Activated CD4-positive, alpha-beta T cell treated with anti-CD3 and anti-CD28 coated beads for 36 hours (primary cell): ENCODE measurements at places on chromosomes 16 and 17.

GRCh38 chr17:47615766-47616424, 33.8 kb upstream of the KPNB1 start:
- no peak for DNase-seq

DNA sequence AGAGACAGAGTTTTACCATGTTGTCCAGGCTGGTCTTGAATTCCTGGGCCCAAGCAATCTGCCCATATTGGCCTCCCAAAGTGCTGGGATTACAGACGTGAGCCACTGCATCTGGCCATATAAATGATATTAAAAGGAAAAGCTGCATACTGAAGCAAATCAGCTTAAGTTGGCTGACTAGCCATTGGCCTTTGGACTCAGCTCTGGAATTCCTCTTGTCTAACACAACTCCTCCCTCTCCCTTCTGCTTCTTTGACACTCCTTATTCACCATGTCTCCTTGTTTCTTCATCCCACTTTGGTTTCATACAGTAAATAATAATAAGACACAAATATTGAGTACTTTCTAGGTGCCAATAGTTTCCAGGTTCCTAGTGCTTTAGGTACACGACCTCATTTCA, 7.5 kb downstream of the KRT12 start:
- DNase-seq, result no peak

- DNase-seq, result peak; percentile 83
Measured at GRCh38 chr17:40443196-40443987, at the start of gene IGFBP4. Gene IGFBP4, plus strand, starts transcription at chr17:40443450. Its CDS starts 286 bp downstream, at chr17:40443736.

GRCh38 chr17:65485388-65486299, 75.8 kb downstream of the AXIN2 start:
- DNase-seq, result no peak

DNA sequence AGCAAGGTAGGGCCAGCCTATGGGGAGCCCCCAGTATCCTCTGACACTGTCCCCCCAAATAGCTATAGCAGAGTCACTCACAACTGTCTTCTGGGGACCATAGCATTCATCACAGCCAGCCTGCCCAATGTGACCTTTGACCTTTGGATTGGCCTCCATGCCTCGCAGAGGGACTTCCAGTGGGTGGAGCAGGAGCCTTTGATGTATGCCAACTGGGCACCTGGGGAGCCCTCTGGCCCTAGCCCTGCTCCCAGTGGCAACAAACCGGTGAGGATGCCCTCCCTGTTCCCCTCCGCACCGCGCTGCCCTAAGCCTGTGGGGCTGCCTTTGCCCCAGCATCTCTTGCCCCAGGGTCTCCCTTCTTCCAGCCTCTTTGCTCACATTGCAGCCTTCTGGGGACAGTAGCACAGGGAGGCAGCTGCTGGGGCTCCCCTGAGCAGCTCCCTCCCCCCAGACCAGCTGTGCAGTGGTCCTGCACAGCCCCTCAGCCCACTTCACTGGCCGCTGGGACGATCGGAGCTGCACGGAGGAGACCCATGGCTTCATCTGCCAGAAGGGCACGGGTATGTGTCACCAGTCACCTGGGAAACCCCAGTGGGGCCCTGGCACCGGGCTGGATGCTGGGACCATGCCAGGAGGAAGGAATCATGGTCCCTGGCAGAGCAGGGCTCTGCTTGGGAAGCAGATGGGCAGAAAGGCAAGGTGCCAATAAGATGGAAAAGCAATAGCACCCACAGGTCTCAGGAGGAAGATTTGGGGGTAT, 61.1 kb downstream of the MRC2 start:
- DNase-seq, result no peak

DNA sequence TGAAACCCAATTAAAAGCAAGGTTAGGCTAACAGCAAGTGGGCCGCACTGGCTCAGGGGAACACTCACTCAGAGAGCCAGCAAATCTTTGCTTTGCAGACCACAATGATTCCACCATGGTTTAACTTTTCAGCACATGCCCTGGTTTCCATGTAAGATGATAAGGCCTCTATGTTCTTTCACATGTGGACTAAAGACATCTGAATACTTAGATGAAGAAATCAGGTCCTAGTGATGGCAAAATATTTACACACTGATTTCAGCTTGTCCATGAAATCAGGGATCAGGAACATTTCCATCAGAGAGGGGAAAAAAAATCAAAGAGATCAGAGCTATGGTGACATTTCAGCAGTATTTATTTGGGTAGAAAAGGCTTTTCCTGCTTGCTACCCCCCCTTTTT, 258.2 kb upstream of the IRX5 start:
- DNase-seq, result no peak

- no peak for DNase-seq
Measured at GRCh38 chr16:56505181-56505580, 14.6 kb downstream of the BBS2 start.

GRCh38 chr17:7445619-7445968, 733 bp downstream of the CHRNB1 start:
- peak; percentile 51 for DNase-seq

GRCh38 chr16:72357910-72358309, 186.0 kb upstream of the PMFBP1 start:
- DNase-seq, result no peak

GRCh38 chr16:29645694-29646187, 17.3 kb upstream of the SPN start:
- DNase-seq, result no peak

GRCh38 chr16:21283521-21284289, 5.6 kb upstream of the CRYM start:
- DNase-seq, result peak; percentile 24

DNA sequence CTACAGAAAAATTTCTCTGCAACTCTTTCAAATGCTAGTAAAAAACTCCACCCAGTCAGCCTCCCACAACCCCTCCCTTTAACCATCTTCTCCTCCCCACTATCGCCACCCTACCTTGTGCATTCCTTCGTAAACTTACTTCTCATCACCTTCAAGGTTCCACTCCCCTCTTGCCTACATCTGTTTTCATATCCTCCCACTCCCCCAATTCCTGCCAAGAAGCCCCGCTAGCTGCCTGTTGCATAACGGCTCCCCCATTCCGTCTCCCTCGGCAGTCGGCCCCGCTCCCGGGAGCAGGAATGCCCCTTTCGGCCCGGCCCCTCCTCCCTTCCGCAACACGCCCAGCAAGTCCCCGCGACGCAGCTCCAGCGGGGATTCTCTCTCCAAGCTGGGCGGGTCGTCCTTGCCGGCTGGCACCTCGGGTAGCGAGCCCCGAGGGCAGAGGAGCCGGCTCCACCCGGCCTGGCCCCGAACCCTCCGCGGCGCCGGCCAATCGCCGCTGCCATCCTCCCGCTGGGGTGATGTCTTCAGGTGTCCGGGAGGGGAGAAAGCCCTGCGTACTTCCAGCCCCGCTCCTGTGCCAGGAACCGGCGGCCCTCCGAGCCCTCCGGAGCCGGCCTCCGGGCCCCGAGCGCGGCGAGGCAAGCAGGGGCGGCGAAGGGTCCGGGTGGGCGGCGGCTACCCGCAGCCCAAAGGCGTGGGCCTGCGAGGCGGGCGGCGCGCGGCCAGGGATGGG, 1.5 kb downstream of the PHLPP2 start:
- peak; percentile 73 for DNase-seq

- DNase-seq, result no peak
Measured at GRCh38 chr17:12680407-12680897, 14.8 kb downstream of the MYOCD start.

DNA sequence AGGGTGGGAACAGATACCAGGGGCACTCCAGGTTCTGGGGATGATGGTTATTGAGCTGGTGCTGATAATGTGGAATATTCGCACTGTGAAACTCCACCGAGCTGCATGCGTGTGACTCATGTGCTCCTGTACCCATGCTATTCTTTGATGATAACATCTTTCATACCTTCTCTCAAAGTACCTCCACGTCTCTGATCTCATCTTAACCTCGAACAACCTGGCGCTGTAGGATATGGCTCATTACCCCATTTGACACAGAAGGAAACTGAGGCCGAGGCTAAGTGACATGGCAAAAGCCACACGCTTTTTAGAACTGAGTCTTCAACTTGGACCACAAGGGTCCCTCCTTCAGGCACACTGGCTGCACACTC, 30.2 kb upstream of the MRPS23 start:
- DNase-seq, result peak; percentile 51

DNA sequence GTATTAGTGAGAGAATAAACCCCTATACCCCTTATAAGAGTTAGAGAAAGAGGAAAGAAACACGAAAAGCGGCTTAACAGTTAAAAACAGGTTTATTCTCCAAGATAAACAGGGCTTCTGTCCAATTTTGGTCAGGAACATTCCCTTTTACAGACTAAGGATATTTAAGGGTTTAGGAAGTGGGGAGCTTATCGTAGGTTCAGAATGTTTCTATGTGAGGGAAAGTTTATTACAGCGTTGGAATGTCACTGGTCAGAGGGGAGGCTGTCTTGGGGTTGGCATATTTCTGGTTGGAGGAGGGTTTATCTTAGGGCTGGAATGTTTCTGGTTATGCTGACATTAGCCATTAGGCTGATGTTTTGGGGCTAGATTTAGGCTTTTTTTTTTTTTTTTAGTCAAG, 34.1 kb upstream of the WWOX start:
- DNase-seq, result no peak

DNA sequence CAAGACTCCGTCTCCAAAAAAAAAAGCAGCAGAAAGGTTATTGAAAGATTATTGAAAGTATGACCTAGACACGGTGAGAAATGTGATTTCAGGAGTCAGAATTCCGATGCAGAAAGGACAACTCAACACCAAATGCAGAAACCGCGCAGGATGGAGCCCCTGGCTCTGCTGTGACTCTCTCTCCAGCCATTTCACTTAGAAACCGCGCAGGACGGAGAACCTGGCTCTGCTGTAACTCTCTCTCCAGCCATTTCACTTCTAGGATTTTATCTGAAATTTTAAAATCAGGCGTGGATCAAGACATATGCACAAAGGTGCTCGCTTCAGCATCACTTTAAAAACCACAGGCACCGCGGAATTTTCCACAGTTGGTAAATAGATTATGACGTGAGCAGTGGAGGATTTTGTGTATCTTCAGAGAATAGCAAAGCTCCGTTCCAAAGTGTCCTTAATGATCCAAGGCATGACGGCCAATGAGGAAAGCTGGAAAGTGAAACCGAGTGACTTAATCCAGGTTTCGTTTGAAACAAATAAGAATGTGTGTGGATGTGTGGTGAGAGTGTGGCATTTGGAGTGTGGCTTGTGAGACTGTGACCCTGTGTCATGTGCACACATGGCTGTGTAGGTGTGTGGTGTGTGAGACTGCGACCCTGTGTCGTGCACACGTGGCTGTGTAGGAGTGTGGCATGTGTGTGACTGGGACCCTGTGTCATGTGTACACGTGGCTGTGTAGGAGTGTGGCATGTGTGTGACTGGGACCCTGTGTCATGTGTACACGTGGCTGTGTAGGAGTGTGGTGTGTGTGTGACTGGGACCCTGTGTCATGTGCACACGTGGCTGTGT, 9.5 kb downstream of the UTS2R start:
- no peak for DNase-seq

GRCh38 chr16:56848029-56848936, 16.7 kb upstream of the SLC12A3 start:
- DNase-seq, result peak; percentile 32

GRCh38 chr16:73040136-73040535, 7.8 kb downstream of the ZFHX3 start:
- DNase-seq, result no peak
